ENCODE measurements at places on chromosomes 5 and 9.

DNA sequence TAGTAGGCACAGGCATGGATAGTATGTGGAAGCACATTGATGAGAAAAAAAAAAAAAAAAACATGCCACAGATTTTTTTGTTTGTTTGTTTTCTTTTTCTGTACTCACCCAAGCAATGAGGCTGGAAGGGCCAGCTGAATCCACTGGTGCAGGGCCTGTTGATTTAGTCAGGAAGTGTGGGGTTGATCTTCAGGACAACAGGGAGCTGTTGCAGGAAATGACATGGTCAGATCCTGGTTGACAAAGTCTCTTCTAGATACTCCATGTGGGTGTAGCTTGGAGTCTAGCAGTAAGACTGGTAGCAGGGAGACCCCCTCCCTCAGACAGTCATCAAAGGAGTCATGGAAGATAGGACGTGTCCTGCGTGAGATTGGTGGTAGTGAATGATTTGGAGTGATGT lies 191.8 kb downstream of the PAPPA start:
- no peak for DNase-seq

- no peak for DNase-seq
These were observed 58.6 kb upstream of the CTXN3 start for GRCh38 chr5:127590156-127590722.

GRCh38 chr9:117744369-117744768 lies 40.2 kb downstream of the TLR4 start:
- DNase-seq = no peak

DNA sequence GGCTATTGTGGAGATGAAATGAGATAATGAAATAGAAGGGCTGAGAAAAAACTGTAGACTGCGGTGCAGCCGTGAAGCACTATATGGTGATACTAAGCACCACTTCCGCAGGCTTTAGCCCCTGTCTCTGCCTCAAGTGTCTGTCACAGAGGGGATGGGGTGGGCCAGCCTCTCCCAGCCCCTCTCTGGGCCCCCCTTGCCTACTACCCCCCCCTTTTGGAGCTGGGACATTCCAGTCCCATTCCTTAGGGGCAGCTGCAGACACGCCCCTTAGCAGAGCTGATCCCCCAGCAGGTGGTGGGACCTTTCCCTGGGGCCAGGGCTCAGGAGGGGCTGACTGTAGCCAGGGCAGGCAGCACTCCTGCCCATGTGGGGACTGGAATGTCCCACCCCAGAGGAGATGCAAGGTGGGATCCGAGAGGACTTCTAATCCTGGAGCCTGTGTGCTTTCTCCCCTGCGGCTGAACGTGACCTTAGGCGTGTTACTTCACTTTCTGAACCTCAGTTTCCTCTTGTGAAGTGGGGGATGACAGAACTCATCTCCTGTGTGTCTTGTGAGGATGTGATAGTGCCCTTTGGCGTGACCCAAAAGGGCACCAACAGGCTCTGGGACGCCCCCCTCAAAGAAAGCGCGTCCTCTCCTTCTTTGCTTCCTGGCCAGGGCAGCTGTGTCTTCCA lies 1.9 kb downstream of the N4BP3 start:
- no peak for DNase-seq

- DNase-seq = no peak
These were observed 17.3 kb downstream of the EEIG1 start for GRCh38 chr9:127963359-127964064.

- no peak for DNase-seq
These were observed 18.7 kb upstream of the ROPN1L start for GRCh38 chr5:10423022-10423421.

DNA sequence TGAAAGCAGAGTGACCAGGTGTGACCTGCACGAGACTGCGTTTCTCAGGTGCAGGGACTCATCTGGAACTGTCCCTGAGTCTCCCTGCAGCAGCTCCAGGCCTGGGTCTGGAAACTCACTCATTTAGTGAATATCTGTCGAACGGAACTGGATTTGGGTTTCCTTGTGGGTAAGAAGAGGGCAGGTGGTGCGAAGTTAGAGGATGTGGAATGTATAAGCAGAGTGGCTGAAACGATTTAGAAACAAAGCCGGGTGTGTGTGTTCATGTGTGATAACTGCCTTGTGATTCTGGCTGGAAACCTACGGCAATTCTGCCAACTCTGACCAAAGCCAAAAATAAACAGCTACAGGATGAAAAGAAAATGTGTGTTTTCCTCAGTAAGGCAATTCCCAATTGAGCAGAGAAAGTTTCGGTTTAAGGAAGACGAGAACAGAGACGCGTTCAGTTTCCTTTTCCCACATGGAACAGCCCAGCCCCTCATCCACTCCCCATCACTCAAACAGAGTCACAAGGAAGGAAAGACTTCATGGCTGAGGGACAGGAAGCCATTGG lies 130.3 kb downstream of the NSG2 start:
- no peak for DNase-seq
